GM23338 (cell line): ENCODE measurements at places on chromosomes 3 and 15. TPM values are rescaled to one million over a fixed set of nuclear protein-coding genes. Genes with fewer than 3 reads are reported as not detected.

DNA sequence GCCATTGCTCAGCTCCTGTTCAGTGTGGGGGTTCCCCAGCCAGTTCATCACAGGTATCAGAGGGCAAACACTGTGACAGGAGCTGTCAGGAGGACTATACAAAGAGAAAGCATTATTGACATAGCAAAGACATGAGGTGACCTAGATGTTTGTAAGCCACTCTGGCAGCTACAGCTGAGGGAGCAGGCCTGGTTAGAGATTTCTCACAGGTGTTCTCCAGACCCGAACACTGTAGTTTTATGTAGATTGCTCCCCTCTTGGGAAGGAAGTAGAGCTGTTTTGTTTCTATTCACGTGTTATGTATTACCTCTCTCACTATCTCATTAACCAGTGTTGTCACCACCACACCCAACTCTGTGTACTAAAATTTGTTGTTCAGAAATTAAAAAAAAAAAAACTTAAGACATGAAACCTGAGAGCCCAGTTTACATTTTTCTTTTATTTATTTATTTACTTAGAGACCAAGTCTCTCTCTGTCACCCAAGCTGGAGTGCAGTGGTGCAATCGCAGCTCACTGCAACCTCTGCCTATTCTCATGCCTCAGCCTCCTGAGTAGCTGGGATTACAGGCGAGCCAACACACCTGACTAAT lies 123.7 kb downstream of the RBPMS2 start:
- DNase-seq, result peak; percentile 74

DNA sequence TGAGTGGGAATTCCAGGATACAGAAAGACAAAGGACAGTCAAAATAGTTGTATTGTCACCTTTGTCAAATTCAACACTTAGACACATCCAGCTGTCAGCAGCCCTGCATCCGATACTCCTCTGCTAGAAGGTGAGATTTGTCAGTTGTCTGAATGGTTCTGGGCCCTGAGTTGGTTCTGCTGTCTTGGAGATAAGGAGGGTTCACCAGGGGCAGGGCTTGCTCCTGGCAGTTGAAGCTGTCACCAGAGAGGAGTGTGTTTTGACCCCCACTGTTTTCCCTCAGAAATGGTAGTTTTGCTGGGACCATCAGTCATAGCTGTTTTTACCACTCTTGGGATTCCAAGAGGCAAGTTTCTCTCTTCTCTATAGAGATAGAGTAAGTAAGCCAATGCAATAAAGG lies 3.2 kb upstream of the KY start:
- no peak for DNase-seq

DNA sequence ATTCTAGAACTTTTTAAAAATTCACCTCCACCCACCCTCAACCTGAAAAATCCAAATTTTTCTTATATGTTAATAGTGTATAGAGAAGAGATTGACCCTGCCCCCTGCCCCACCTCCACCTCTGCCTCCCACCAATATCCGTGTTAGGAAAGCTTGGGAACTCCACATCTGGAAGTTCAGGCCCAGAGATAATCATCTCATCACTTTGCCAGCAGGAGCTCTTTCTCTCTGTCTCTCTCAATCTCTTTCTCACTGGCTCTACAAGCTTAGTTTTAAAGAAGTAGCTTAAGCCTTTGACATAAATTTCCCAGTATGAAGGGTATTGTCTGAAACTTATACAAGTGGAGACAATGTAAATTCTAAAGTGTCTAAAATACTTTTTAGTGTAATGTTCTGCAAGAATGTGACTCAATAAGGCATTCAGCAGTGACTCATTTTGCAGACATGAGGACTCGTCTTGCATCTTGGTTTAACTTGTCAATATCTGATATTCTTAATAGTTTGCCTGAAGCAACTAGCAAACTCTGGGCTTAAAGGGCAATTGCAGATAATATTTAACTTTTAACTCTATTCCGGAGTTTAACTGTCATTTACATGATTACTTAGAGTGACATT lies 299.8 kb upstream of the EPHA3 start:
- no peak for DNase-seq

DNA sequence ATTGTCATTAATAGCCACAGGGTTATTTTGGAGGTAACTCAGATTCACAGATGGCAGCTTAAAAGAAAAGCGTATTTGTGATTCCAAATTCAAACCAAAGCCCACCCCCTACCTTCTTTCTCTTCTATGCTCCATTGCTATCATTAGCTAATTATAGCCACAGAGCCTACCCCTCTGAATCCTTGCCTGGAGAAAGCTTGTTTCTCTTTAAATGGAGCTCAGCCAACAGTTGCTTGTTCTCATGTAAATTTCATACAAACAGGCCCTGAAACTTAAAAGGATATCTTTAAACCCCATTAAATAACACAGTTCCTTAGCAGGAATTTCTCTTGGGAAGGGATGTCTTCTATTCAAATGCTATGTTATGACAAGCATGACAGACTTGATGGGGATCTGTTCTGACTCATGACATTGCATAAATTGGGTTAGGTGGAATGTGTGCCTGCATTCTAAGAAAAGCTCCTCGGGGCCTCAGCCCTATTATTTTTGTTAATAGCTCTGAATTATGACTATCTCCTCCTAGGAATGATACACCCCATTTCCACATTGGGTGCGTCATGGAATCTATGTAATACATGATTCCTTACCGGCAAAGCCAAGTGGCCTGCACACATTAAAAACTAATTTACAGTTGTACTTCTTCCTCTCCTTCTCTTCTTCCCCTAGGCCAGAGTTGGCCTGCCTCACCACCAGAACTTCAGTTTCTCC lies 265.8 kb downstream of the TAFA4 start:
- peak; percentile 50 for DNase-seq

DNA sequence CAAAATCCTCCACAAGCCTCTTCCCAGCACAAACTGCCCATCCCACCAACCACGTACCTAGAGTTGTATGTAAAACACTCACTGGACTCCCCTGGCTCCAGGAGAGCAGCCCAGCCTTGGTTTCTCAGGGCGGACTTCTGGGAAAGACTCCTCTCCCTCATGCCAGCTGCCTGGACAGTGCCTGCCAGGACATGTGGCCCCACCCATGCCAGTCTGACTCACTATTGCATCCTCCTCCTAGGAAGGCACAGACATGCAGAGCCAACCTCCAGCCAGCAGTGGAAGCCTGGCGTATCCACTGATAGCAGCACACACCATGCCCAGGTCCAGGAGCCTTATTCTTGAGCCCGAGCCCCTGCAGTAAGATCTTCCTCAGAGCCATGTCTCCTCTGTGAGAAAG lies 8.6 kb downstream of the PKM start:
- DNase-seq, result no peak

- no peak for DNase-seq
Measured at GRCh38 chr3:153484842-153485241, 322.8 kb downstream of the RAP2B start.

GRCh38 chr3:187628169-187628568 lies 42.0 kb downstream of the SST start:
- DNase-seq, result peak; percentile 72

DNA sequence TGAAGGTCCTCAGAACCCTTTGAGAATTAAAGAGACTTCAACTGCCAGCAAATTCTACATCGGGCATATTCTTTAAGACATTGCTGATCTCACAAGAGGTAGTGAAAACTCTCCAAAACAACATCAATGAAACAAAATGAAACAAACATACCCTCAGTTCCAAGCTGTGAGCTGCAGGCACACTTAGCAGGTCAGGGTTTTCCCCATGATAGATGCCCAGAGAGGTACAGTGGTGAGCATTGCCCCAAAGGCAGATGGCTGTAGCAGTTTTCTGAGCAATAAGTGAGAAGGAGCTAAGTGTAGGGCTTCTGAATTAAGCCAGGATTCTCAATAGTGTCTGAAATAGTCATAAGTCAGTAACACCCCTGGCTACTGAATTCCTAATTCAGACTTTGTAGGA lies 96.1 kb upstream of the TSEN2 start:
- DNase-seq, result no peak

DNA sequence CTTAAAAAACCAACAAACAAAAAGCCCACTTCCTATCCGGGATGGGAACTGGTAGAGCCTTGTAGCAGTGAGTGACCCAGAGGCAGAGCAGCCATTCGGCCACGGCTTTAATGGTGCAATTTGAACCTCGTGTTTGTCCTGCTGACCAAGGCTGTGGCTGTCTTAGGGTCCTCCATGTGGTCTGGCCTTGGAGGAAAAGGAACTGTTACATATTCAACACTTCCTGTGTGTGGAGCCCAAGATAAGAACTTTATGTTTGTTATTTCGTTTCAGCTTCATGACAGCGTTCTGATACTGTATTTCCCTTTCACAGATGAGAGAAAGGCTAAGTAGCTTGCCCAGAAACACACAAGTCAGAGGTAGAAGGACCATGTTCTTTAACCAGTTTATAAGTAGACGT lies 269.8 kb downstream of the SV2B start:
- no peak for DNase-seq

DNA sequence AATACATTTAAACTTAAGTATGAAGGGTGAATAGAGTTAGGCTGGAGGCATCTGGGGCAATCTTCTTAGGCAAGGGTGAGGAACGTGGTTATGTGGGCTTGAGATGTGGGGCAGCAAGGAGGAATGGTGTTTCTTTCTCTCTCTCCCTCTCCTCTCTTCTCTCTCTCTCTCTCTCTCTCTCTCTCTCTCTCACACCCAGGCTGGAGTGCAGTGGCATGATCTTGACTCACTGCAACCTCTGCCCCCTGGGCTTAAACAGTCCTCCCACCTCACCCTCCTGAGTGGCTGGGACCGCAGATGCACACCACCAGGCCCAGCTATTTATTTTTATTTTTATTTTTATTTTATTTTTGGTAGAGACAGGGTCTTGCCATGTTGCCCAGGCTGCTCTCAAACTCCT lies 4.0 kb upstream of the MGA start:
- DNase-seq, result no peak

DNA sequence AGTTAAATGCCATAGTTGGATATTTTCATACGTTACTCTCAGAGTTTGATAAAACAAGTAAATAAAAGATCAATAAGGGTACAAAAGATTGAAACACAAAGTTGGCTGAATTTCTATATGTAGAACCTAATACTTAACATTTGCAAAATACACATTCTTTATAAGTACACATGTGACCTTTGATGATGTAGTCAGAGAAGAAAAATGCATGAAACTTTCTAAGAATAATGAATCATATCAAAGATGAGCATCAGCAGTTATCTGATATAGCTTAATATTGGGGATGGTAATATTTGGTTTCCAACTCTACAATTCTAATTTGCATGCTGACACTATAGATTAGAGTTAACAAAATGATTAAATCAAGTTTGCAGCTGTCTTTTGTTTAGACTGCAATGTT lies 188.0 kb upstream of the TGFBR2 start:
- DNase-seq, result no peak

DNA sequence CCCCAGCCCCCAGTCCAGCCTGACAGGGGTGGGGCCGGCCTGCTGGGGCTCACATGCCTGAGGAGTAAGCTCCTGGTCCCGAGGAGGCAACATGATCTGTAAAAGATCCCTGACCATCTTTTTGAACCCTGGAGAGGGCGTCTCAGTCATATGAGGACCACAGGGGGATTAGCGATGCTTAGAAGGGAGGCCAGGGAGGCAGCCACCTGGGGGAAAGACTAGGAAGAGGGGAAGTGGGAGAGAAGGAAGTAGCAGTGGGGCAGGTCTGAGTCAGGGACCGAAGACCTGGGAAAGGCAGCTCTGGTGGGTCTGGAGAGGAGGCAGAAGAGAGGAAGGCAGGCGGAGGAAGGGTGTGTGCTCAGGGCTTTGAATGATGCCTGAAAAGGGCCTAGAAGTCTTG lies 18.9 kb downstream of the PIF1 start:
- no peak for DNase-seq

DNA sequence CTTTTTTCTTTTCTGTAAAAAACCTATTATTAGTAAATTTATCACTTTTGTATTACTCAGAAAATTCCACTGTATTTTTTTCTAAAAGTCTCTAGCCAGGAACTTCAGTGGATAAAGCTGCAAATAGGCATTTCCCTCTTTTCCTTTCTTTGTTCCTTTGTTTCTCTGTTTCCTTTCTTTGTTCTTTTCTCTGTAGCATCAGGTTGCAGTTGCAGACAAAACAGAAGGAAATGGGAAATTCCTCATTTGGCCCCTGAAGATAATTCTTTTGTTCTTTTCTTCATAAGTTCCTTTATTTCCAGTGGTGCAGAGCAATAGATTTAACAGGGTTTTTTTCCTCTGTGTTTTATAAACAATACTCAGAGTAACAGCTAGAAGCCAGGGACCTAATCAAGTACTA lies 416.5 kb downstream of the TBL1XR1 start:
- DNase-seq, result peak; percentile 66

- DNase-seq, result no peak
Measured at GRCh38 chr3:94179059-94179458, 116.2 kb downstream of the NSUN3 start.

DNA sequence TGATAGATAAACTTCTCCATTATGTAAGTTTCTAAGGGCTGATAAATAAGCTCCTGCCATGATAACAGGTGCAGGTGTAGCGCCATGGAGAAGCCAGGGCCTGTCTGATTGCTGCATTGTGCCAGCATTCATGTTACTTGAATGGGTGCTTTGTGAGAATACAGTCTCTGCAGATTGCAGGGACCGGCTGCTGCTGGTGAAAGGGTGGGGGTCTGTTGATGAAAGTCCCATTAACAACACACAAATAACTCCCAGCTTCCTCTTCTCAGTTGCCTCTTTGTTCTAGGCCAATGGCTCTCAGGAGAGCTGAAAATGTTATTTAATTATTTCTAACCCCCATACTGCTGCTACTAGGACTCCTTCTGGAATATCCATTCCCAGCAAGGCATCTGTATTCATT lies 77.2 kb downstream of the RTP4 start:
- no peak for DNase-seq

GRCh38 chr15:39728845-39729244 lies 53.8 kb downstream of the FSIP1 start:
- DNase-seq, result no peak

GRCh38 chr3:187263270-187263669 lies 28.3 kb downstream of the MASP1 start:
- DNase-seq, result no peak

- no peak for DNase-seq
Measured at GRCh38 chr3:171064461-171064860, 37.9 kb upstream of the SLC2A2 start.

DNA sequence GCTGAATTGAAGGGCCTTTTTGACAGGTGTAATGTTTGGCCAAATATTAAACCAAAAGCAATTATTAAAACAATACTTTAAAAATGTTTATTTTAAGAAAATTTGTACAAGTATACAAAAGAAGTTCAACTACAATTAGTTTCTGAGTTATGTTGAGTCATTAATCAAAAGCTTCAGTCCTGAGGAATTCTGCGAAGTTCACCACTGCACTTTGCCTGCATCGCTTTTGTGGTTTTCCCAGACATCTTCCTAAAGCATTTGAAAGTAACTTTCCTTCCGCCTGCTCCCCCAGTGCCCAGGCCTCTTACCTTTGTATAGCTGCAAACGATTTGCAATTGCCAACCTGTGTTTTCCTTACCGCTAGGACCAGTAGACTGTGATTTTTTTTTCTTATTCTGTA lies 69.5 kb downstream of the KCNAB1 start:
- DNase-seq, result no peak

GRCh38 chr15:93372208-93372864 lies 283.3 kb upstream of the RGMA start:
- no peak for DNase-seq

- no peak for DNase-seq
Measured at GRCh38 chr15:70474471-70475406, 288.6 kb downstream of the UACA start.

Gene IL17RE
- total RNA-seq, result 3.4 and 4.3 TPM in 2 replicates

Gene CDCP1
- 17.4 and 20.1 TPM in 2 replicates for total RNA-seq

Gene IQCB1
- total RNA-seq, result 31.8 and 39.0 TPM in 2 replicates

Gene STIMATE
- total RNA-seq, result 23.6 and 24.3 TPM in 2 replicates

Gene CD200R1
- 0.12 and 0.28 TPM in 2 replicates for total RNA-seq

Gene CCDC14
- total RNA-seq, result 89.2 and 113 TPM in 2 replicates

Gene GOLGA6L24
- not detected in 2 replicates for total RNA-seq

Gene SEMA5B
- 25.4 and 26.8 TPM in 2 replicates for total RNA-seq

Gene AADACL2
- not detected in 2 replicates for total RNA-seq

Gene TEX55
- total RNA-seq, result 0.17 and 0.27 TPM in 2 replicates
